Hypothalamus (tissue), 51 donors: ENCODE measurements at places on chromosomes 2 and 18.

- no peak for DNase-seq
Measured at GRCh38 chr18:13406736-13407135, 188.2 kb downstream of the LDLRAD4 start.

GRCh38 chr18:78242806-78243205 is 736.8 kb upstream of the SALL3 start:
- DNase-seq, result no peak

DNA sequence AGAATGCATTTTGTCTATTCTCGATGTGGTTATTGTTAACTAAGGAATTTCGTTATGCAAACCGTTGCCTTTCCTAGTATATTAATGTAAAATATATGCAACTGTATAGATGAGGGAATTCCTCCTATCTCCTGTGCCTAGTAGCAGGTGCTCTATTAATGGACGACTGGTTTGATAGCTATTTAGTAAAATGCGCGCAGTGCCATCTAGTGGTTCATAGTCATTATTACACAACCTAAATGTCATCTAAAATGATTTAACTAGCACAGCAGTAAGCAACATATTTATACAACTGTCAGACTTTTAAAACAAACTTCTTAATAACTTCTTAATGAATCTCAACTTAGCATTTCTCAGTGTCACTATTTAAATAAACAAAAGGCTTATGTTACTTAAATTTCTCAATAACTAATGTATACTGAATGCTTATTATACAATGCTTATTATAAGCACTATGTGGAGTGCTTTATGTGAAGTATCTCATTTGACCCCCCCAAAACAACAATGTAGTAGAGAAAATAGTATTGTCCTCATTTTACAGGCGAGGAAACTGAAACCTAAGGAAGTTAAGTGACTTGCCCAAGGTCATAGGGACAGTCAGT is 77.9 kb downstream of the DTNA start:
- DNase-seq, result no peak

- DNase-seq, result no peak
Measured at GRCh38 chr2:172623249-172623965, 67.5 kb downstream of the PDK1 start.

DNA sequence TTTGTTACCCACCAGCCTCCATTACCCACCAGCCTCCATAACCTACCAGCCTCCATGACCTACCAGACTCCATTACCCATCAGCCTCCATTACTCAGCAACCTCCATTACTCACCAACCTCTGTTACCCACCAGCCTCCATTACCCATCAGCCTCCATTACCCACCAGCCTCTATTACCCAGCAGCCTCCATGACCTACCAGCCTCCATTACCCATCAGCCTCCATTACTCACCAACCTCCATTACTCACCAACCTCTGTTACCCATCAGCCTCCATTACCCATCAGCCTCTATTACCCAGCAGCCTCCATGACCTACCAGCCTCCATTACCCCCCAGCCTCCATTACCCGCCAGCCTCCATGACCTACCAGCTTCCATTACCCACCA is 133.3 kb upstream of the HS6ST1 start:
- no peak for DNase-seq

- DNase-seq, result no peak
Measured at GRCh38 chr2:27202854-27203253, 9.0 kb upstream of the ATRAID start.

GRCh38 chr2:55771612-55772011 is 78.0 kb upstream of the PNPT1 start:
- DNase-seq, result no peak

DNA sequence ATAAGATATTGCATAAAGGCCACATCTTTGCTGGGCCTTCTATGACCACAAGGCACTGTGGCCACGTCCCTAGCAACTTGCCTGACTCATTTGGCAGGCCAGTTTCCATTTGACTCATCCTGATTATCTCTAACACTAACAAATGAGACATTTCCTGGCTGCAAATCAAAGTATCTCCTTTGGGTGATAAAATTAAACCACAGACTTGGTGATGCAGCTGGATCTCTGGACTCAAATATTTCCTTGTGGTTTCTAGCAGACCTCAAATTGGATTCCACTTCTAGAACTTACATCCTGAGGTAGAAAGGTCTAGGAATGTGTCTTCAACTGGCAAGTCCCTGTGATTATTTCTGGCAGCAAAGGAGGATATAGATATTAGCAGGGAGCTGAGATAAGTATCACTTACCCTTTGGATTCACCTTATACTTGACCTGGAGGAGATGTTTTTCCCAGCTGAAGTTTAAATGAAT is 167.9 kb upstream of the NXPH2 start:
- no peak for DNase-seq

- no peak for DNase-seq
Measured at GRCh38 chr2:164710837-164711765, 89.8 kb upstream of the GRB14 start.

DNA sequence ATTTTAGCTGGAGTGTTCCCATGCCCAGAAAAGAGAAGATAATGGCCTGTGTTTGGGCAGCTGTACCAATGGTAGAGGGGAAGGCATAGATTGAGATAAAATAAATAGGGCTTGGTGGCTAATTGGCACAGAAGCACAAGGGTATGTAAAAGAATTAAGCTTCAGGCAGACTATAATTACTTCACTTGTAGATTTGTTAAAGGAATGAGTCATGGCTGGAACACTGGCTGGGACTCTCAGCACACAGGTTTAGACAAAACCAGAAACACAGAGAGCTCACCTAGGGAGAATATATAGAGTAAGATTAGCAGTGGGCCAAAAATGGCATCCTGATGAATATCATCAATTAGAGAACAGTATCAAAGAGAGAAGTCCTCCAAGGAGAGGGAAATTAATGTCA is 198.3 kb upstream of the FIGN start:
- no peak for DNase-seq

DNA sequence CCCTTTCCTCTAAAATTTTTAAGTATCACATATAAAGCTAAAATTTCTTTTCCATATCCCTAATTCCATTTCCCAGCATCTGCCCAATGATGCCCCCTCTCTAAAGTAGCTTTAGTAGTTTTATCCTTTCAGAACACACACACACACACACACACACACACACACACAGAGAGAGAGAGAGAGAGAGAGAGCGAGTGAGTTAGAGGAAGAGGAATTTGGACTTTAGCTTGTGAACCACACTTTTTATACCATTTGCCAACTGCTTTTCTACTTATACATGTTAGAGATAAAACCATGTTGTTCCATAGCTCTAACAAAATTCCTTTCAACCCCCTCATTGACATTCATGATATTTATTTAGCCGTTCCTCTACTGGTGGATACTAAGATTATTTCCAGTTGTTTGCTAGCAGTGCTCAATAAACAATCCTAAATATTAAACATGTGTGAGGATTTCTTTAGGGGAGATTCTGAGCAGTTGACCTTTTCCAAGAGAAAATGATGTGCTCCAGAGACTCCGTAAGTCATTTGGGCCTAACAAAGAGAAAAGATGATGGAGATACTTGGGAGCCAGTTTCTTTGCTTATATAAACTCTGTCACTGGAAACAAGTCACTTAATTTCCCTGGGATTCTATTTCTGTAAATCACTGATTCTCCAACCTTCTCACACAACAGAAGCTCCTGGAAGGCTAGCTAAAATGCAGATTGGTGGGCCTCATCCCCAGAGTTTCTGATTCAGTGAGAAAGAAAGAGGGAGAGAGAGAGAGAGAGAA is 229.7 kb upstream of the SP5 start:
- DNase-seq, result no peak

GRCh38 chr2:164213916-164214315 is 407.4 kb downstream of the GRB14 start:
- no peak for DNase-seq

DNA sequence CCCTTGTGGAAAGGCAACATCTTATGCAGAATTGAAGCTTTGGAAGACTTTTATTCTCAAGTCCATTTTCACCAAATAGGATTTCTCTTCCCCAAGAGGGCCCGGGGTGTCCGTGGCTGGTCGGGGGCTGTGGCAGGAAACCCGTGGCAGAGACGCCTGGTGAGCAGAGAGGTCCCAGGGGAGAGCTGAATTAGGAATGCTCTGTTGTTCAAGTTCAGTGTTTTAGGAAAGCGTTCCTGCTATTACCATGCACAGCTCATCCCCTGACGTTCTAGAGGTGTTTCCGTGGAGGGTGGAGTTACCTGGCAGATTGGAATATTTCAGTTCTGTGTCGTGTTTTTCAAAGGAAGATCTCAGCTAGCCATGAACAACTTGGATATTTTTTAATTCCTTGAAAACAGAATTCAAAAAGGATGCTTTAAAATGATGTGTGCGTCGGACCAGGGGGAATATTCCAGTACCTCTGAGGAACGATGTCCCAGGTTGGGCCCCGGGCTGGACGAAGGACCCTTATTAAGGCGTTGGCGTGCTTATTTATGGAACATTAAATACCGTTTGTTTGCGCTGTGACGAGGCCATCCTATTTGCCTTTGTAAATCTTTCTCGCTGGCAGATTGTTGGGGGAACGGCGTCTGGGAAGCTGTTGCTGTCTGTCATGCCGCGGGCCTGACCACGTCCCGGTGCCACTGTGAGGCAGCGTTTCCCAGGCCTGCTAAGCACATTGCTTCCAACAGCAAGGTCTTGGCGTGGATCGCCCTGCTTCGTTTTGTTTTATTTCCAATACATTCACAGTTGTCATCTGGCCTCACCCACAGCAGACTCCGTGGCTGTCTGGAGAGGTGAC is 8.2 kb downstream of the NFATC1 start:
- DNase-seq, result no peak

GRCh38 chr2:112962308-112963175 is 15.3 kb upstream of the IL36G start:
- DNase-seq, result no peak

DNA sequence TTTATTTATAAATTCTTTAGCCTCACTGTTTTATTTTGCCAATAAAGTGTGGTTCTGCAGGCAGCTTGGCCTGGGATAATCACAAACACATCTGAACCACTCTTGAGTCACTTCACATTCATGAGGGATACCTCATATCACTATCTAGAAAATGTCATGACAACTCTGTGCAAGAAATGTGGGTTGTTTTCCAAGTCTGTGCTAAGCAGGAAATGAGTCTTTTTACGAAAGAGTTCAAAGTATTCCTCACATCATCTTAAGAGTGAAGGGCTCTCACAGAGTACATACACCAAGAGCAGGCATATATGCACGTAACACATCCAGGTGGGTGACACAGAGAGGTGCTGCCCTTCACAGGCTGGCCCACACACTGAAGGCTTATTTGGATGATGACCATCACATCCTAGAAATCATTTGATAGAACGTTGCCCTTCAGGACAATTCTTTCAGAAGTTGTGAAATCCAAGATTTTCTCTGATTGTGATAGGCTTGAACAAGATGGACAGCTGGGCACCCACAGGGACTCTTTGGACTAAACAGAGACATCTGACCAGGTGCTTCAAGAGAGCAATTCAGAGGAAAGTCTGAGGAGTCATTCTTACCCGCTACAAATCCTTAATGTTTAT is 811.1 kb upstream of the LRATD1 start:
- no peak for DNase-seq

DNA sequence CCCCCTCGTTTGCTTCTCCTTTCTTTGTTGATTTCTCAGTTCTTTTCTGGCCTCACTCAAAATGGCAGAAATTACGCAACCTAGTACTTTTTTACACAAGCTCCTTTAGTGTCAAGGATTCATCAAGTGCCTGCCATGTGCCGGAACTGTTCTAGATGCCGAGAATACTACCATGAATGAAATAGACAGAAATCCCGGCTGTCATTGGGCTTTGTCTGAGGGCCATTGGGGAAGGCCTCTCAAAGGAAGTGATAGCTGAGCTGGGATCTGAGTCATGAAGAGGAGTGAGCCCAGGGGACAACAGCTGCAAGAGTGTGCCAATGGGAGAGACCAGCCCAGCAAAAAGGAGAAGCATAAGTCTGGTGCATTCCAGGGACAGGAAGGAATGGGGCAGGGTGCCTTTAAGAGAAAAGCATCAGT is 34.3 kb upstream of the PPP1CB start:
- peak; percentile 50 for DNase-seq

DNA sequence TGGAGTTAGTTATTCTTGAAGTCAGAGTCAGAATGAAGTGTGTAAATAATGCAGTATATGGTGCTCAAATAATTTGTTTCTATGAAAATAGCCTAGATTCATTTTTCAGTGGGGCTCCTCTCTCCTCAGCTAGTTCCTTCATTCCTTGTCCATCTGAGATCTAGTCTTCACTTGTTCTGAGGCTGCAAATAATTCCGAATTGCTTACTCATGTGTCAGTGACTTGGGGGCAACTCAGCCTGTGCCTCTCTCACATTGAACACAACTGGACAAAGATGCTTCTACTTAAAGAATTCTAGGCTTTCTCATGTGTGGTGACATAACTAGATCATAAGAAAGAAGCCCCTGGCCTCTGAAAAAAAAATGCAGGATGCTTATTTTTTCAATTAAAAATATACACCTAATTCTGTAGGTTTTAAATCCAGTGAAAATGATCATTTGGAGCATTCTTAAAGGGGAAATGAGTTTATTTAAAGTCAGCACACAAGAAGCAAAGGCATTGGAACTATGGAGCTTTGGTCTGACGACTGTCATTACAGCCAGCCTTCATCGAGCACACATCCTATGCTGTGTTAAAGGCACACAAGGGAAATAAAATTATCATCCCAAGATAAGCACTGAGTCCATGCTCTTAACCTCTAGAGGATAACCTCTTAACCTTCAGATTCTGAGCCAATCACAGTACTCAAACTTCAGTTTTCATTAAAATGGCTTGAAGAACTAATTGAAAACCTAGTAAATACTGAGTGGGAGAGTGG is 24.8 kb upstream of the SCN7A start:
- no peak for DNase-seq

- DNase-seq, result peak; percentile 14
Measured at GRCh38 chr2:7119132-7119835, 202.1 kb downstream of the RNF144A start.

GRCh38 chr2:10016001-10016801 is 27.1 kb upstream of the KLF11 start:
- DNase-seq, result no peak

DNA sequence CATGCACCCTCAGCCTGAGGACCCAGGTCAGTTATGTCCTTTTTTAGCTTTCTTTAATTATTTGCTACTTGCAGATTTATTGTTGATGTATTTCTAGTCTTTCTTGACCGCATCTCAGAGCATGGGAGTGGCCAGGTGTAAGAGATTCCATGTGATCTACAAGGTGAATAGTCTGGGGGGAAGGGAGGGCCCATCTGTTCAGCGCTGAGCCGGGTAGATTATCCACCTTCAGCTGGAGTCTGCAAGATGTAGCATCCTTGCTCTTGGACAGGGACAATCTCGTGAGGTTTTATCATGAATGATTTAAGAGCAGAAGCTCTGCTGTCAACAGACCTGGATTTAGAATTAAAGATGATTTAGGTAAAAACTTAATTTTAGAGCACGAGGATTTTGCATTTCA is 12.0 kb upstream of the DGKD start:
- DNase-seq, result no peak

DNA sequence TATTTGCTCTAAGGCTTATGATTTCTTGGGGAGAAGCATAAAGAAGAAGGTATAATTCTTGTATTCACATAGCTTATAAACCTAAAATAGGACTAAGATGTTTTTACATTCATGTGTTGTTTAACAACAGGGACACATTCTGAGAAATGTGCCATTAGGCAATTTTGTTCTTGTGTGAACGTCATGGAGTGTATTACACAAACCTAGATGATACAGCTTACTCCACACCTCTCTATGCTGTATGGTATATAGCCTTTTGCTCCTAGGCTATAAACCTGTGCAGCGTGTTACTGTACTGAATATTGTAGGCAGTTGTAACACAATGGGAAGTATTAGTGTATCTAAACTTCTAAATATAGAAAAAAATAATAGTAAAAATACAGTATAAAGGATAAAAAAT is 92.1 kb downstream of the PHLPP1 start:
- DNase-seq, result no peak
